ENCODE measurements at places on chromosomes 7 and 10. TPM values are rescaled to one million over a fixed set of nuclear protein-coding genes. Genes with fewer than 3 reads are reported as not detected.

DNA sequence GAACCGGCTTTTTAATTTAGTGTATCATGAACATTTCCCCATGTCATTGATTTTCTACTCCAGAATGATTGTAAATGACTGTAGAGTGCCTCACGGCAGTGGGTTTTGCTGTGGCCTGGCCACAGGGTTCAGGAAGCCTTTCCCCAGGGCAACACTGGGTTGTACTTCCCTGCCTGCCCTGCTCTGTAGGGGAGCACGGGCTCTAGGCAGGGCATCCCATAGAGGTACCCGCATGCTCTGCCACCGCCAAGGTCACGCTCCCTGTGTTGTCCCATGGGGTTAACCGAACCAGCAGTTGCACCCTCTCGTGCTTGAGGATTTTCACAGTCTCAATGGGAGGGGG, 63.8 kb downstream of the BPGM start:
- H3K36me3 ChIP-seq: no peaks in the 10 kb centered on the region
- H3K27me3 ChIP-seq: peaks cover 8% of the 10 kb centered on the region
- H3K4me3 ChIP-seq: no peak overlapping the region
- H3K4me1 ChIP-seq: no peaks in the 10 kb centered on the region

GRCh38 chr7:70210200-70210935, 612.1 kb downstream of the AUTS2 start:
- no peaks in the 10 kb centered on the region for H3K36me3 ChIP-seq
- no peak for DNase-seq
- H3K4me1 ChIP-seq: no peaks in the 10 kb centered on the region
- no peak overlapping the region for H3K4me3 ChIP-seq

DNA sequence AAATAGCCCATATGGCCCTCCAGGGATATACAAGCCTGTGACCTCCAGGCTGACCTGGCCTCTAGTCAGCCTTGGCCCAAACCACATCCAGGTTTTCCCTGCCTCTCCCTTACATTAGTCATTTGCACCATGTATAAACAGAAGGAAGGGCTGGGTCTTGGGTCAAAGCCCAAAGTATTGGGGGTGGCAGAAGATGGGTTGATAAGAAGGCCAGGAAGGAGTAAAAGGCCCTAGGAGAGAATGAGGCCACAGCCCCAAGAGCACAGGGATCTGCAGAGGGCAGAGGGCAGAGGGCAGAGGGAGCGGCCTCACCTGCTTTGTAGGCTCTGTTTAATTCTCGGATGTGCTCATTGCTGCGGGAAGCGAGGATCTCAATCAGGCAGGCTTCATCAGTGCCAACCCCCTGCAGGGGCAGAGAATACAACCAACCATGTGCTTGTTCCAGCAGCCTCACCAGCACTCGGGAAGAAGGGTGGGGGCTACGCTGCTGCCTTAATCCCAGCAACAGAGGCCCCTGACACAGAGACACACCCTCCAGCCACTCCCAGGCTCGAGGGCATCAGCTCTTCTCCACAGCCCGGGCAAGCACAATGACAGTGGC, 31.3 kb downstream of the PLAC9 start:
- H3K4me1 ChIP-seq: peaks cover 1% of the 10 kb centered on the region
- H3K27ac ChIP-seq: no peak overlapping the region
- no peak for DNase-seq
- H3K27me3 ChIP-seq: no peaks in the 10 kb centered on the region
- H3K4me3 ChIP-seq: no peak overlapping the region

DNA sequence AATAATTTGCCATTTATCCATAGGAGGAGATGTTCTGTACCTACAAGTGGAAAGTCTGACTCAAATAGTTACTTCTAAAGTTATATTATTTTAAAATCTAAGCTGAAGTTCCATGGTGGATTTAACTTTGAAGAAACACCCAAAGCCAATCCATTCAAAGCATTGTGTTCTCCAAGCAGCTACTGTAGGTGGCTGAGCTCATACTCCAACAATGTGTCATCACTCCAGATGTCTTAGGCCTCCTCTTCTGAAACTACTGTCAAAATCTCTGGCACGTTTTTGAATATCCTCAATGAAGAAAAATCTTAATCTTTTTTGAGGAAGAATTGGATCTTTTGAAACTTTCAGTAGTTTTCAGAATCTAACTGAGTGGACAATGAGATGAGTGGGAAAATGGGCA, 169.1 kb downstream of the PTEN start:
- H3K27me3 ChIP-seq: no peaks in the 10 kb centered on the region
- H3K4me3 ChIP-seq: no peak overlapping the region
- no peak overlapping the region for H3K27ac ChIP-seq
- H3K36me3 ChIP-seq: no peaks in the 10 kb centered on the region
- H3K4me1 ChIP-seq: peaks cover 18% of the 10 kb centered on the region
- no peak for DNase-seq

GRCh38 chr10:43230909-43231522, 35.8 kb downstream of the RASGEF1A start:
- H3K36me3 ChIP-seq: no peaks in the 10 kb centered on the region
- H3K4me3 ChIP-seq: no peak overlapping the region
- DNase-seq: no peak
- no peaks in the 10 kb centered on the region for H3K4me1 ChIP-seq
- no peak overlapping the region for H3K27ac ChIP-seq

DNA sequence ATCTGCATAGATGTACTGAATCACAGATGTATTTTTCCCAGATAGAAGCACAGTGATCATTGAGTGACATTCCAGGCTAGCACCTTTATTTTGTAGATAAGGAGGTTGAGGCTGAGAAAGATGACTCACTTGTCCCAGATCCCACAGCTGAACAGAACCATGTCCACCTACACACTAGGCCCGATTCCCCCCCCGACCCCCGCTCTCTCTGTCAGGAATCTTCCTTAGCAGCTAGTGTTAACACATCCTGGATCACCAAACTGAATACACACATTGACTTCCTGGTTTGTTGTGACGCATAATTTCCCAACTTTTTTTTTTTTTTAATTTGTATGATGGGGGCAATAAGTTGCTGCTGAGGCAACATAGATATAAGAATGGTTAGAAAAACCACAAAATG, 5.2 kb downstream of the SFMBT2 start:
- H3K36me3 ChIP-seq: peaks cover 12% of the 10 kb centered on the region
- no peaks in the 10 kb centered on the region for H3K4me1 ChIP-seq
- no peak overlapping the region for H3K4me3 ChIP-seq
- no peak overlapping the region for H3K27ac ChIP-seq
- no peaks in the 10 kb centered on the region for H3K27me3 ChIP-seq

- no peaks in the 10 kb centered on the region for H3K27me3 ChIP-seq
- H3K36me3 ChIP-seq: no peaks in the 10 kb centered on the region
- no peaks in the 10 kb centered on the region for H3K4me1 ChIP-seq
- no peak overlapping the region for H3K27ac ChIP-seq
- peak; percentile 13 for DNase-seq
Measured at GRCh38 chr10:77111611-77112550, 525.7 kb downstream of the KCNMA1 start.

H2BK1 gene
- total RNA-seq: 0.54 TPM

DNA sequence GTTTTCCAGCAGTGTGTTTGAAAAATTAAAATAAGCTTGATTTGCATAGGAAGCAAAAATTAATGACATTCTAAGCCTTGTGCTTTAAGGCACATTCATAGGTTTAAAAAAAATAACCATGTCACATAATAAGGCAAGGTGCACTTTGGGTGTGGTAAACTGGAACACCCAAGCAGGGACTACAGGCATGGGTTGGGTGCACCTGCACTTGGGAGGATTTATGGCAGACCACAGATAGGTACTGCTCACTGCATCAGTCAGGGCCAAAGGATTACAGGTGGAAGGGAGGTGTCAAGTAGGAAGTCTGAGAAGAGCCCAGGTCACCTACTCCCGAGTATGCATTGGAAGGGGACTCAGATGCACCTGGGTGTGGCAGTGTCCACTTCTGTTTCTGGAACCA, 753.7 kb downstream of the SUGCT start:
- H3K27ac ChIP-seq: no peak overlapping the region
- no peak overlapping the region for H3K4me3 ChIP-seq
- H3K36me3 ChIP-seq: no peaks in the 10 kb centered on the region
- H3K4me1 ChIP-seq: no peaks in the 10 kb centered on the region
- no peak for DNase-seq

SLC39A12 gene
- total RNA-seq: 0.67 TPM

DNA sequence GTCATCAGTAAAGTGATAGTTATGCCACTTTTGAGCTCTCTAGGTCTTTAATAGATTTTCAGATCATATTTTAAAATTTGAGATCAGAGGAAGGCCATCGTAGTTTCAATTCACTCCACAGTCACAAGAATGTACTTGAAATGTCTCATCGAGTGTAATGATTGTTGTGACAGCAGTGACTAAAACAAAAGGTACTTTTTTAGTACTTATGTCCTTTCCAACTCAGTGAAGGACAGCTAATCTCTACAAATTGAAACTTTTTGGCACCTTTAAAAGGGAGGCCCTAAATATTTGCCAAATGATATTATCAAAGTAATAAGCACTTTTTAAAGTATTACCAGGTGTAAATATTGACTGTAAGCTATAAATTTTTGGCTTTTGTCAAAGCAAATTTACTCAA, 702.9 kb upstream of the GRM3 start:
- H3K27ac ChIP-seq: no peak overlapping the region
- no peaks in the 10 kb centered on the region for H3K36me3 ChIP-seq
- H3K27me3 ChIP-seq: no peaks in the 10 kb centered on the region

DNA sequence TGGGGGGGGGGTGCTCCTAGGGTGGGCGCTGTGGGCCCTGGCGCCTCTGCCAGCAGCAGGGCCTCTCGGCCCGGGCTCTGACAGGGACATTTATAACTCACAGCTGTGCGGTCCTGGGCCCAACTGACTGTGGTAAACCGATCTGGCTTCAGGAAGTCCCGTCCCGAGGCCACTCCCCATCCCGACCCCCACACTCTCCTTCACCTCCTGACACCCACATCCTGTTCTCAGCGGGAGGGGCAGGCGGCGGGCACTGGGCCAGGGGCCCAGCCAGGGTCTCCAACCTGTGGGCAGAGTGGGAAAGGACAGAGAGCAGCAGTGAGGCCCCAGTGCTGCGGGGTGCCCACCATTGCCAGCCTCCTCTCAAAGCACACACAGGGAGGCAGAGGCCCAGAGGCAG, 69.1 kb downstream of the ZMIZ1 start:
- no peaks in the 10 kb centered on the region for H3K27me3 ChIP-seq
- H3K36me3 ChIP-seq: no peaks in the 10 kb centered on the region
- peak; percentile 26 for DNase-seq
- peaks cover 28% of the 10 kb centered on the region for H3K4me1 ChIP-seq
- peak overlapping the region; percentile 52 for H3K27ac ChIP-seq

All from GM12878 (cell line).